ENCODE measurements at places on chromosomes 12 and 14.

DNA sequence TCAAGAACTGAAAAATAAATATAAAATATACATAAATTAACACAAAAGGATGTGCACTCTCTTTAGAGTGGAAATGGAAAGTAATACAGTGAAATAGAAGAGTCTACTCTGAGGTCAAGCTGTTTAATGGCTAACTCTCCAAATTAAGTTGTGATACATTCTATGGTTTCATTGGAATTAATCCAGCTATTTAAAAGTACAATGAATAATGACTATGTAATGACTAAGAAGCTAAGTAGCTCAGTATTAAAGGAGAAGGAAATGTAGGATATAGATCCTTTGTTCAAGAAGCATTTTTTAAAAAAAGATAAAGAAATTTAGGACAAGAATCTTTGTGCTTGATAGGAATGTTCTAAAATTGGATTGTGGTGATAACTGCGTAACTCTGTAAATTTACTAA lies 85.3 kb downstream of the LRP6 start:
- no peak for DNase-seq

DNA sequence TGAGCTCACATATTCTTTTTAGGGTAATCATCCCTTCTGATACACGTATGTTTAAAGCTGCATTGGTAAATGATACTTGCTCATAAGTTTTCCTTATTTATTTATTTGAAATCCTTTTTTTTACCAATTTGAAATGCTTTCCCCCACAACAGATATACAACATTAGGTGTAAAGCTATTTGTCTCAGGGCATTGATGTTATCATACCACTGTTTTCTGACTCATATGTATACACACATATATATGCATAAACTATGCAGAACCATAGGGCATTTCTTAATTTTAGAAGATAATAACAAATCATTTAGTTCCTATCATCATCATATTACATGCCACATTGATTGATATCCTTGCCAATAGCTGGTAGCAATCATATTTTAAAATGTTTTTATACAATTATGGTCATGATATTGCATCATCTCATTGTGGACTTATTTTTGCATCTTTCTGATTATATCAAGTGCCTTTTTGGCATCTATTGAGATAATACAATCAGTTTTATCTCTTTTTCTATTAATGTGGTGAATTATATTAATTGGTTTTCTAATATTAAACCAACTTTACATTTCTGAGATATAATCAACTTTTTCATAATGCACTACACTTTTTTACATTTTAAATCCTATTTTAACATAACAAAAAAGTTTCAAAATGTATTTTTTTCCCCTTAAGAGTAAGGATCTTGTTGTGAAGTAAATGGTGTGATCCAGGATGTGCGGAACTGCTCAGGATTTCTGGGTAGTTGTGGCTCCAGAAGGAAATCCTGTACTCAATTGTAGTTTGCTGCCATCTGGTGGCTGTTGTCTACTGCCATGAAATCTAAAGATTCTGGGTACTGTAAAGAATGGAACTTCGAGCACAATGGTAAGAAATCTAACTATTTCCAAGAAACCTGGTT lies 16.7 kb downstream of the OR9K2 start:
- DNase-seq = no peak

- peak; percentile 65 for DNase-seq
Measured at GRCh38 chr12:92928421-92928961, 604 bp downstream of the EEA1 start.

GRCh38 chr12:98127336-98127679 lies 388.1 kb upstream of the TMPO start:
- no peak for DNase-seq

GRCh38 chr12:7351177-7351576 lies 47.3 kb downstream of the ACSM4 start:
- no peak for DNase-seq

- no peak for DNase-seq
Measured at GRCh38 chr12:129807136-129807535, 96.7 kb downstream of the TMEM132D start.

- no peak for DNase-seq
Measured at GRCh38 chr12:128969480-128970055, 116.3 kb downstream of the GLT1D1 start.

GRCh38 chr14:100329233-100330006 lies 6.3 kb downstream of the SLC25A47 start:
- DNase-seq = no peak

DNA sequence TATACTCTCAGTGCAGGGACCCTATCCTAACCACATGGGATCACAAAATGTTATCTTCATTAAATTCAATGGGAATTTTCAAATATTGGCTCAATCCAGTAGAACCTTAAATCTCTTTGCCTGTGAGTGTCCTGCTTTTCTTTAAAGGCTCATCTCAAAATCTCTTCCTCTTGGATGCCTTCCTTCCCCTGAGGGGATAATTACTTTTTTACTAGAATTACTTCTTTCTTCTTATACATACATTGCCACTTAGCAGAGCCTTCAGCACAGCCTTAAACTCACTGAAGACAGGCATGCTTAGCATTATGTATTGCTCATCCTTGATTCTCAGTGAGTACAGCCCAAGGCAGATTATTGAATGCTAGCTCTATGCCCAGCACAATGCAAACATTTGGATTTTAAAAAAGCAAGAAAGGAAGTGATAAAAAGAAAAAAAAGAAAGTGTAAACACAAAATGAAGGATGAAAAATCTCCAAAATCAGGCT lies 1918.0 kb upstream of the FLRT2 start:
- DNase-seq = no peak

DNA sequence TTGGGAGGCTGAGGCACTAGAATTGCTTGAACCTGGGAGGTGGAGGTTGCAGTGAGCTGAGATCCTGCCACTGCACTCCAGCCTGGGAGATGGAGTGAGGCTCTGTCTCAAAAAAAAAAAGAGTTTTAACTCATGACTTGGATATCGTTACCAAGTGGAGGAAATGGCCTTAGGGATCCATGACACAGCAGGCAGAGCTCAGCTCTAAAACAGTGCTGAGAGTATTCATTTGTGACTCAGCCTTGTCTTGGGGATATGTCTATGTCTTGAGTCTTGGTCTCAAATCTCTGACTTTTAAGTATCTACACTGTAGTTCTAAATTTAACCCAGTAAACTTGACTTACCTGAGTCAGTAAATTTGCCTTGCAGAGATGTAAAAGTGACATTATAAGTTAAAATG lies 8.8 kb upstream of the PEX5 start:
- DNase-seq = no peak

DNA sequence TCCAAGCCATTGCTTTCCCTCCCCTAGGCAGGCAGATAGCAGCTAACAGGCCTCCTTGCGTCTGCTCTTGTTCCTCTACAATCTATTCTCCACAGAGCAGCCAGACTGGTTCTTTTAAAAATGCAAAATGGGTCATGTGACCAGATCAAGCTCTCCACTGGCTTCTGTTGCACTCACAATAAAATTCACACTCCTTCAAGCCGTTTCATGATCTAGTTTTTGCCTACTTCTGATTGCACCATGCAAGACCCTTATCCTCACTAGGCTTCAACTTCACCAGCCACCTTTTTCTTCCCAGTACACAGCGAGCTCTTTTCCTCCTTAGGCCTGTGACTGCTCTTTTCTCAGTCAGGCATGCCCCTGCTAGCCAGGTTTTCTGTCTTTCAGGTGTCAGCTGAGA lies 6.1 kb upstream of the KRAS start:
- no peak for DNase-seq

DNA sequence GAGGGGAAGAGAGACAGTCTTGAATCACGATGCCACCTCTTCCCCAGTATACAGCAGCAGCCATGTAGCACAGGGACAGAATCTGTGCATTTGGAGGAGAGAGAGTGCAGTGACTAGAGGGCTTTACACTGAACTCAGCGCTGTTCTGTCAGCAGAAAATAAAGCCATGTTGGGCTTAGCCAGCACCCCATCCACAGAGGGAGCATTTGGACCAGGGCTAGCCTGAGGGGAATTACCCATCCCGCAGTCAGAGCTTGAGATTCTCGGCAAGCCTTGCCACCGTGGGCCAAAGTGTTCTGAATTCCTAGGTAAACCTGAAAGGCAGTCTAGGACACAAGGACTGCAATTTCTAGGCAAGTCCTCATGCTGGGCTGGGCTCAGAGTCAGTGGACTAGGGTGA lies 120.4 kb upstream of the CNOT2 start:
- no peak for DNase-seq

DNA sequence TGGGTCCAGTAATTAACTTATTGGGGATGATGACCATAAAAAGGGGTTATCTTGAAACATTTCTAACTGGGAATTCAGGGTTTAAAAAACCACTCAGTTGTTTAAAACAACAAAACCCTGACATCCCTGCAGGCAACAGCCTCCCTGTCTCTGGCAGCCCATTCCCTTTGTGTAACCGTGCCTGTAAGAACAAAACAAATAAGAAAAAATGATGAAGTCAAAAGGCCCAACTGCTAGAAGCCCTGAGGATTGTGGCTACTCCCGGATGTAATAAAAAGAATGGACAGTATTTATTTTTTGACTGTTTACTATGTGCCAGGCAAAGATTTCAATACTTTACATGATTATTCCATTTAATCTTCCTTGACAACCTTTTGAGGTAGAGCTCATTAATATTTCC lies 75.3 kb downstream of the TMCC3 start:
- no peak for DNase-seq

Measured in activated T-cell treated with anti-CD3 and anti-CD28 coated beads, Interleukin-2, amount 50 U/mL, for 1 hour (primary cell).